ENCODE measurements at places on chromosomes 6 and 20. TPM values are rescaled to one million over a fixed set of nuclear protein-coding genes. Genes with fewer than 3 reads are reported as not detected.

DNA sequence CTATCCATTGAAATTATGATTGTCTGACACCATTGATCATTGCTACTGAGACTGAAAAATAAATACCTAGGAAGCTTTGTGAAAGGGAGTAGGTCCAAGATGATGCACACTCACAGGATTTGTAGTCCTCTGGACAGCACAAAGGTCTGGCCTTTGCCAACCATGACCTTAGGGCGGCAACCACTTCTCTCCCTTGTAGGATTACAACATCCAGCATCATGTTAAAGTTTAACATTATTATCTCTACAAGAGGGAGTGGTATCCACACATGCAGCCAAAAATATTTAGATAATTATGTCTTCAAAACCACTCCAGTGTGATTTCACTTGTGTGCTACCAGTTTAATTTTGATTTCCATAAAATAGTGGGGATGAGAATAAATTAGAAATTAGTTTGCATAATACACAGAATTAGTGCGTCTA lies 51.1 kb upstream of the NHSL1 start:
- no peak for DNase-seq

GRCh38 chr6:40555092-40555491 lies 32.1 kb downstream of the LRFN2 start:
- DNase-seq = no peak

TAGAP gene
- polyA plus RNA-seq = 0.77 TPM

VWA7 gene
- polyA plus RNA-seq = 2.5 TPM

All from hindlimb muscle (tissue), 1 donor.